ENCODE measurements at places on chromosomes 3 and 15.

GRCh38 chr15:72840114-72840513 is 56.6 kb upstream of the ADPGK start:
- no peak for DNase-seq

DNA sequence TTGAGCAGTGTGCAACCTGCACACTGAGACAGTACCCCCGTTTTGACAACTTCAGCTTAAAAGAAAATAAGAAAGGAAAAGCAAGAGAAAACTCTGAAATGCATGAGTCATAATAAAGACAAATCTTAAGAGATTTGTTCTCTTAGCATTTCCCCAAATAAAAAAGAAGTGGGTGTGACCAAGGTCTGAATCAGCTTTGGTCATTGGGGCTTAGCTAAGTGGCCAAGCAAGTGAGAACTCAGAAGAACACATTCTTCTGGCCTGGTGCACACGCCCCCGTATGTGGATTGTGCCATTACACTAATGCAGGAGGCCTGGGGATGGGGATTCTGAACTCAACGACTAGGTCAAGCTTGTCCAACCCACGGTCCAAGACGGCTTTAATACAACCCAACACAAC is 56.9 kb upstream of the PDZRN3 start:
- no peak for DNase-seq

GRCh38 chr15:69190091-69190490 is 29.7 kb downstream of the GLCE start:
- DNase-seq, result no peak

- no peak for DNase-seq
Observed at GRCh38 chr15:81339321-81339720, 15.4 kb upstream of the STARD5 start.

- peak; percentile 39 for DNase-seq
Observed at GRCh38 chr3:137121704-137122314, 164.0 kb downstream of the IL20RB start.
